ENCODE measurements at places on chromosomes 4 and X. TPM values are rescaled to one million over a fixed set of nuclear protein-coding genes. Genes with fewer than 3 reads are reported as not detected.

- DNase-seq: no peak
Measured at GRCh38 chr4:990746-991367, 2.3 kb downstream of the SLC26A1 start.

DNA sequence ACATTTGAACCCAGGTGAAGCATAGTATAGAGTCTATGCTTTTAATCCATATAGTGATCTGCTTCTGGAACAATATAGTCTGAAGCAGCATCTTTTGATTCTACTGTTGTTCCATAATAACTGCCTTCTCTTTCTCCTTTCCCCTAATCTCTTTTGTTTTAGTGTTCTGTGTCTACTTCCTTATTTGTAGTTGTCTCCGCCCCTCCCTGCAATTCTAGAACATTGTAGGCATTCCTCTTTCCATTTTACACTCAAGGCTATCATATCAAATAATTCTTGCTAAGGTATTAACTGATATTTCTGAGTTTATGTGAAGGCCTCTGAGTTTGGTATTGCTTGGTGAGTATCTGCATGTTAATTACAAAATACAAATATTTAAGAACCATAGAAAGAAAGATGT is 11.6 kb downstream of the BLTP1 start:
- DNase-seq: no peak

Gene CITED1
- total RNA-seq: not detected

Gene EOLA2
- total RNA-seq: 77.1 TPM

GRCh38 chrX:132652871-132653270 is 164.0 kb upstream of the MBNL3 start:
- no peak for DNase-seq

- no peak for DNase-seq
Measured at GRCh38 chr4:110365761-110366160, 110.2 kb upstream of the ENPEP start.

- DNase-seq: no peak
Measured at GRCh38 chr4:6198768-6199421, 1.5 kb downstream of the JAKMIP1 start.

GRCh38 chr4:24794051-24794450 is 1.3 kb upstream of the SOD3 start:
- DNase-seq: no peak

DNA sequence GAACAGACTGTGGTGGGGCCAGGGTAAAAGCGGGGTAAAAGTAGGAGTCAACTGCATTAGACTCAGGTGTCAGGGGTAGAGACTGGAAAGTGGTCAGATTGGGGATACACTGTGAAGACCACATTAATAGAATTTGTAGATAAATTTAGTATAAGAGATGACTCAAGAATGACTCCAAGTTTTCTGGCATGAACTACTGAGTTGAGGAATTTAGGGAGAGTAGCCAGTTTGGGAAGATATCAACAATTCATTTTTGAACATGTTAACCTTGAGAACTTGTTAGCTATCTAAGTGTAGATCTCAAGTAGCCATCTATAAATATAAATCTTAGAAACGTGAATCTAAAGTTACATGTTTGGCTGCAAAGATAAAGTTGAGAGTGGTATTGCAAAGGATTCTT is 206.9 kb upstream of the HCCS start:
- no peak for DNase-seq
